Head of caudate nucleus (tissue), 42 donors: ENCODE measurements at places on chromosomes 12 and 14.
A peak's percentile ranks its signal among the peaks of the same experiment; 100 is the strongest.

DNA sequence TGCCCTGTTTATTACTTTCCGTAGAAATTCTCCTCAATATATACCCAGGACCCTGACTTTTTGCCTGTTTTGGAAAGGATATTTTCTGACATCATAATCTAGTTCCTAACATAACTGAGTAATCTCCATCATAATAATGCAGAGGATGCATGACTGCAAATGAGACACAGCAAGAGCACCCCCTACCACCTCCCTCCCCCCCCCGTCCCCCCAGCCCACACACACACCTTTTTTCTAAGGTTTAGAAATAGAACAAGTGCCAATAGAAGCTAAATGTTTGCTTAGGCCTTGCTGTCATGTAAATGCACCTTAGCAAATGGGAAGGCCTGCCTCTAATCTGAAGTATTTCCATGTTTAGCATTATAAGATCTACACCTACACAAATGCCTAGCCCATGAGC is at the start of gene PTHLH:
Gene PTHLH (minus strand): TSS at position 13 of the 400 bp plus-strand sequence. CDS start 3,239 bp downstream, outside the sequence.
- DNase-seq, result no peak

- DNase-seq, result no peak
Observed at GRCh38 chr14:102450206-102451063, 59.1 kb downstream of the ANKRD9 start.

- DNase-seq, result no peak
Observed at GRCh38 chr12:54401119-54401518, 16.6 kb upstream of the ZNF385A start.

GRCh38 chr12:103207936-103208335 is 250.5 kb downstream of the ASCL1 start:
- no peak for DNase-seq

DNA sequence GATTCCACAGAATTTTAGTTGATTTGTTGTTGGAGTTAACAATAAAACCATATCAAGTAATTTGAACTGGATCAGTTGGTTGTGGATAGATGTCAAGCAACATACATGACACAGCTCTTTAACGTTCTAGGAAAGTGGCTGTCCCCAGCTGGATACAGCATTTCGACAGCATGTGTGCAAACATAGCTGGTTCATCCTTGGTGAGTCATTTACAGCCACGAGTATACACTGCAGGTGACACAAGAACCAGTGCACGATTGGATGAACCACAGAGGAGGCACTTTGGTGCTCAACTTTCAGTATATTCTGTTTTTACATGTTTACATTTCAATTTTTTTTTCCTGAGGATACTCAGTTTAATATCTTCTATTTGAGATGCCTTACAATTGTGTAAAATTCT is 242.4 kb downstream of the TMEM117 start:
- no peak for DNase-seq

- DNase-seq, result peak; percentile 62
Observed at GRCh38 chr12:103799857-103800771, 40.9 kb downstream of the NT5DC3 start.

DNA sequence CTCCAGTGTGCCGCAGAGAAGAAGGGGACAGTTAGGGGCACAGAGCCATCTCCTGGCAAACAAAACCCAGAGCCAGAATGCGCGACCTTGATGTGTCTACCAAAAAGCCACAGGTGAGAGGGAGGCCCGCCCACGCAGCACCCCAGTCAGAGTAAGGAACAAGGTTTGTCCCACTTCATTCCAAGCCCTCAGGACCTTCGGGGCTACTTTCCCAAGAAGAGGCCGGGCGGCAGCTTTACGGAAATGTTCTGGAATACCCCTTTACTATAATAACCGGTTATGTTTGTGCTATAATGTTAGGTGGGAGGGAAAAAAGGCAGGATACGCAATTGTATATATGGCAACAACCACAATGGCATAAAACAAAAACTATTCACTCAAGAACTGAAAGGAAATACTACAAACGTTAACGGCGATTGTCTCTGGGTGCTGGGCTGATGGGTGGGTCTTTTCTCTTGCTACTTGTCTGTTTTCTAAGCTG is 12.3 kb downstream of the CCDC88C start:
- no peak for DNase-seq

GRCh38 chr14:55454264-55455002 is 14.0 kb upstream of the TBPL2 start:
- peak; percentile 18 for DNase-seq

DNA sequence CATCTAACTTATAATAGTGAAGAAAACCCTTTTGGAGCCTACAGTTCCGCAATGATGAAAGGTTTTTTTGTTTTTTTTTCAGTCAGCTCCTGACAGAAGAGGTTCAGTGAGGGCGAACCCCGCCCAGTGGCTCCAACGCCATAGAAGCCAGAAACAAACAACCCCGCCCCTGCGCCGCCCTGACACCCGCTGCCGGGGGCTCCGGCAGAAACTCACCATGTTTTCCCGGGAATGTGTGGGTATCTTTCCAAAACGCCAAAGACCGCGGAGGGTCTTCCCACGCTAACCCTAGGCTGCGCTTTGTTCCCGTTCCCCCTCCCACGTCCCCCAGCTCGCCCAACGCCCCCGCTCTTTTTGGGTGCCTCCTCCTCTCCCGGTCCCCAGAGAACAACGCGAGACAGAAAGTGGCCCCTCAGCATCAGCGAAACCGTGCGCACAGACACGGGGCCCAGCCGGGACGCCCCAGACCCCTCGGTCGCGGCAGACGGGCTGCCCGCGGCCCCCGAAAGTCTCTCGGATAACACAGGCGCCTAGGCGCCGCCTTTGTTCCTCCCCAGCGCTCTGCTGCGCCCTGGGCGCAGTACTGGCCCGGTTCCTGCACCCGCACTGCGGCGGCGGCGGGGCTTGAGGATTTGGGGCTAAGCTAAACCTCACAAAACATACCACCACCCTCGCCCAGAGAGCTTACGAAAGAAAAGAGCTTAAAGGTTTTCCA is 522 bp downstream of the TUBA1A start:
- peak; percentile 86 for DNase-seq

- DNase-seq, result no peak
Observed at GRCh38 chr14:54794796-54795195, 107.8 kb downstream of the GCH1 start.

DNA sequence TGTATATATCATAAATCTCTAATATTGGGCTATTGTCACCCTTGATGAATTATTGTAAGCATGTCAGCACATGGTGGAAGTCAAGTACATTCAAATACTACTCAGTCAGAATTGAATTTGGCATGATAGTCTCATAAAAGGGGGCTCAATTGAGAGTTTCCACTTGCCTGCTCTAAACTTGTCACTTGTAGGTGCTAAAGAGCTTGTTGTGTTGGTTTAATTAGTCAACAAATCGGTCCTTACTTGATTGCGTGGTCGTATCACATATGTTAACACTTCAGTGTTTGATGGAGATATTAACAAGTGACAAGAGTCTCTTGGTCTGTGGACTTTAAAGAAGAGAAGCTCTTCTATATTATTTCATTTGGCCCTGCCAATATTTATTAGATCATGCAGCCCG is 81.1 kb downstream of the NKX2-1 start:
- DNase-seq, result no peak

- DNase-seq, result peak; percentile 95
Observed at GRCh38 chr14:22986508-22987054, 4.2 kb upstream of the AJUBA start.

DNA sequence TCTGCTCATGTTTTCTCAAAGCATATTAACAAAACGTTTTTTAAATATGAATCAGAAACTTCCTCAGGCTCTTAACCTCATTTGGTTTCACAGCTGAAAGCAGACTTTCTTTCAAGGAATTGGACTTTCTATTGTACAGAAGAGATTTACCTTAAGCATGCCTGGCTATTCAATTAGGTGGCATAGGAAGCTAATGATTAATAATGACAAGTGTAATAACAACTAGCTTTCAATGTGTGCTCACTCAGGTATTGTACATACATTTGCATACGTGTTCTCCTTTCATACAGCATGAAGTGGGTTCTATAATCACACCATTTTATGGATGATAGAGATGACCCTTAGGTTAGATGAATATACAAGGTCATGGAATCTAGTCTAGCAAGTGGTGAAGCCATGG is 115.7 kb downstream of the ANO6 start:
- DNase-seq, result no peak

GRCh38 chr12:2160043-2160442 is 107.3 kb downstream of the CACNA1C start:
- DNase-seq, result no peak

GRCh38 chr12:63086149-63086915 is 64.7 kb downstream of the AVPR1A start:
- DNase-seq, result no peak

GRCh38 chr12:16358878-16359277 is 11.4 kb downstream of the MGST1 start:
- no peak for DNase-seq

- no peak for DNase-seq
Observed at GRCh38 chr14:56138928-56139327, 20.7 kb downstream of the PELI2 start.

- no peak for DNase-seq
Observed at GRCh38 chr12:25819691-25820090, 138.8 kb upstream of the RASSF8 start.

GRCh38 chr14:39266525-39266870 is 32.8 kb downstream of the MIA2 start:
- peak; percentile 56 for DNase-seq

DNA sequence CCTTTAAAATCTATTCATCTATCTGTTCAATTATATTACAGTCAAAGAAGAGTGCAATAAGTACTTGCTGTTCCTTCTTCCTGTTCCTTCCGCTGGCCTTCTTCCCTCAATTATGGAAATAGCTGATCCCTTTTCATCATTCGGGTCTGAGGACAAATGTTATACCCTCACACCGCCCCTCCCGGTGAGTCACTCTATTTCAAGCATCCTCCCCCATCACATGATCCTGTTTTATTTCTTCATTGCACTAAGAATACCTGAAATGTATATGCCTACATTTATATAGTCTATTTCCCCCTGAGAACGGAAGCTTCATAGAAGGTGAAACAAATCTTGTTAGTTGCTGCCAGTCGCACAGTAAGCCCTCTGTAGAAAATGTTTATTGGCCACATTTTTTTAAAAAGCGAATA is 2.5 kb downstream of the SLC38A1 start:
- no peak for DNase-seq

GRCh38 chr12:106769546-106769945 is 4.9 kb upstream of the RIC8B start:
- DNase-seq, result no peak

GRCh38 chr12:55060470-55060869 is 40.7 kb downstream of the NEUROD4 start:
- DNase-seq, result no peak

DNA sequence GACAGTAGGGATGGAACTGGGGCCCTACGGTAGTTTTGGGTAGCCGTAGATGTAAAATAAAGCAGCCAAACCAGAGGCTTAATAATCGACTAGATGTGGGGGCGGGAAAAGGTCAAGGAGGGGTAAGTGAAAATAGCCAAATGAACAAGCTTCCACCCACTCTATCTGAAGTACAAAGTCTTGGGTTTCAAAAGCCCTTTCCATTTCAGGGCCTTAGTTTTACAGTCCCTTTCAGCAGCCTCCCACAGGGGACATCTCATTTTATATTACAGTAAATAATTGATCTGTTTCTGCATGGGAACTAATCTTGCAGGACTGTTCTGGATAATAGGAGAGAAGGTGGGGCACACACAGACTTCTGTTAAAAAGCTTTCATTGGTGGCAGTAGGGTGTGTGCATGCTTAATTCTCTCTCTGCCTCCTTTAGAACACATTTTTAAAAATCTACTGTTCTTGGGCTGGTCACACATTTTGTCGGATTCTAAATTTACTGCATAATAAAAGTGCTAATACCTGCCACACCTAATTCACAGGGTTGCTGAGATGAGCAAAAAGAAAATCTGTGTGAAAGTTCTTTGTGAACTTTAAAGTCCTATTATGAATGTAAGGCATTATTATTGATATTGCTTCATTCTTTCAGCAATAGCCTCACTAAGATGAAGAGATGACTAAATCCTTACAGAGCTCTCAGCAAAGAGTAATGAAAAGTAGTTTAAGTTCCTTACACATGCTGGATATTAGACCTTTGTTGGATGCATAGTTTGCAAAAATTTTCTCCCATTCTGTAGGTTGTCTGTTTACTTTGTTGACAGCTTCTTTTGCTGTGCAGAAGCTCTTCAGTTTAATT is 104.6 kb downstream of the ITPR2 start:
- no peak for DNase-seq

- no peak for DNase-seq
Observed at GRCh38 chr12:132517013-132517739, 27.2 kb downstream of the FBRSL1 start.
